ENCODE measurements at places on chromosomes 1 and 21. TPM values are rescaled to one million over a fixed set of nuclear protein-coding genes. Genes with fewer than 3 reads are reported as not detected.
A peak's percentile ranks its signal among the peaks of the same experiment; 100 is the strongest.

DISC1 gene
- 1.7 TPM for polyA plus RNA-seq

PLCH2 gene
- polyA plus RNA-seq, result 0.08 TPM

CSF3R gene
- polyA plus RNA-seq, result not detected

LMOD1 gene
- 2.7 TPM for polyA plus RNA-seq

TDRD10 gene
- polyA plus RNA-seq, result not detected

NBPF11 gene
- polyA plus RNA-seq, result 7.3 TPM

GRCh38 chr1:39892601-39893595, 8.8 kb downstream of the MYCL start:
- no peak for DNase-seq

DNA sequence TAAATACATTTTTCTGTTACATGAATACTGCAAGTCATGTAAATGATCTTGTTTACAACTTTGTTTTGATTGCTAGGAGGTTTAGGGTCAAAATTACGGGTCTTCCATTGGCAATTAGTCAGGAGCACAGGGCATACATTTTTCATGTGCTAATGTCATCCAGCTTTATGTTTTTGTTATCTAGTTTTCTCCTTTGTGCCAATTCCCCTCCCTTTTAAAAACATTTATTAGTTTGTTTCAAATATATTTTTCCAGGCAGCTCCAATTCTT, 280.9 kb downstream of the GRIK1 start:
- DNase-seq, result no peak

GRCh38 chr1:177732178-177732577, 237.7 kb downstream of the SEC16B start:
- no peak for DNase-seq

GRCh38 chr1:41847733-41848132, 71.0 kb downstream of the HIVEP3 start:
- no peak for DNase-seq

DNA sequence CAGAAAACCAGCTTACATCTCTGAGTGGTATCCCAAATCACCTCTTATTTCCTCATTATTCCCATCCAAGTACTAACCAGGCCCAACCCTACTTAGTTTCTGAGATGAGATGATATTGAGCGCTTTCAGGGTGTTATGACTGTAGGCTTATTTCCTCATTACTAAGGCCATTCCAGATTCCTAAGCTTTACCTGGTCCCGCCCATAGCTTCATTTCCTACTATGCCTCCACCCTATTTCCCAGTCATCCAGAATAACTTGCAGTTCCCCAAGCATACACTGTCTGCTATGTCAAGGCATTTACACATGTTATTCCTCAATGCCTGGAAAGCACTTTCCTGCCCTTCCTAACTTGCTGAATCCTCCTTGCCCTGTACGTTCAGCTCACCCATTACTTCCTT, 79.3 kb upstream of the SPAG17 start:
- no peak for DNase-seq

DNA sequence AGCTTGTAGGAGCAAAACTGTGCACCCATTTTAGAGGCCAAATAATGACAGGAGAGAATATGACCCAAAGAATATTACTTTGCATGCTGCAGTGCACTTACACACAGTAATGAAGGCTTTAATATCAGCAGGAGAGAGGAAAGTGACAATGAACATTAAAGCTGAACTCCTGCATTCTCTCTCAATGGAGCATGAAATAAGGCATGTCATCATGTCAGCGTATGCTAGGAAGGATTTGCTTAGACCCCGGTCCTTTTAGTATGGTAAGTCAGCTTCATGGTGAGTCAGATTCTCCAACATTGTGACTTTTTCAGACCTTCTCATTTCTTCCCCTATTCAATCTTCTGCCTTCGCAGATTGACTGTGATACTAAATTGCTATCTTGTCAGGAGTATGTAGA, 210.7 kb upstream of the TMPRSS15 start:
- DNase-seq, result no peak

DNA sequence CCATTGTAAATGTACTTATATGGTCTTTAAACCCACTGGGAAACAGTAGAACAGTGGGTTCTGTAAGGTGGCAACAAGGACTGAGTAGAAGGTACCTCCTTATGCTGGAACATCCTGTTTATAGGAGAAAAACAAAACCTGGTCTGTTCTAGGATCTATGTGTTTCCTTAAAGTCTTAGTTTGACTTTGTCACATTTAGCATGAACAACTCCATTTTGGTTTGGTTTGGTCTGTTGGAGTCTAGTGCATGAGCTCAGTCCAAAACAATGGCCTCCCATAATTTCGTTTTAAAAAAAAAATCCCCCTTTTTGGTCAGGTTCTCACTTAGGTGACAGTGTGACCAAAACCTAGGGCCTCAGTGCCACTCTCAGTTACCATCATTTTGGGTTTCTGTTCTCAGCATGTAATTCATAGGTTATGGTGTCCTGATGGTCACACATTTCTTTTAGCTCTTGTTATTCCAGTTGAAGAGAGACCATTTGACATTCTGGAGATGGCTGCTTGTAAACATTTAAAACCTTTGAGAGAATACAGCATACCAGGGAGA, 66.4 kb upstream of the IL12RB2 start:
- DNase-seq, result no peak

- no peak for DNase-seq
Observed at GRCh38 chr1:202915146-202915545, 11.9 kb downstream of the KLHL12 start.

GRCh38 chr1:41698916-41699860, 214.7 kb upstream of the EDN2 start:
- no peak for DNase-seq

DNA sequence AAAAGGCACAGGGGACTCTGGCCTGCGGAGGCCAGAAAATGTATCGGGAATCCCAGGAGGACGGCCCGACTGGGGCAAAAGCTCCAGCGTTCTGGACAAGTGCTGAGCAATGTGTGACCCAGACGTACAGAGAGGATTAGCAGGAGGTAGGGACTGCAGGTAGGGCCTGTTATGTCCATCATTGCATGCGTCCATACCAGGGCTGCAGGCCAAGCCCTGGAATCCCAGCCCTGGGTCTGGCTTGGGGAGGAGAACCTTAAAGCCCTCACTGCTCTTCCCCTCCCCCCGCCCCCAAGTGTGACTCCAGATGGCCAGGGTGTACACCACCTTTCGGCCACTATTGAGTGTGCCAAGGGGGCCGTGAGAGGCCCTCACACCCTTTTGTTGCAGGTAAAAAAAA, 2.0 kb downstream of the RNF207 start:
- DNase-seq, result peak; percentile 43

DNA sequence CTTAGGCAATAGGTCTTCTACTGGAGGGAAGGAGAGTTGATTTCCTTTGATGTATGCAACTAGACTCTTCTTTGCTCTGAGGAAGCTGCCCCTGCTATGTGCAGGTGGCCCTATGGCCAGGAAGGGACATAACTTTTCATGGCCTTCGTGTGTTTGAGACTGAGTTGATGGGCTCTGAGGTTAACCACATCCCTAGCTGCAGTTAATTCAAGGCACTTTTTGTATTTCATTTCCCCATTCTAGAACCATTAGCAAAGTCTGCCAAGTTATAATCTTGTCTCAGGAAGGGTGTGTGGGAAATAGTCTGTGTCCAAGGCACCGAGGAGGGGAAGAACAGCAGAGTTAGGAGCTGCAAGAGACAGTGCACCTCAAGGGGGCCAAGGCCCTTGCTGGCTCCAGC, 2.5 kb downstream of the FCRL4 start:
- no peak for DNase-seq

- DNase-seq, result no peak
Observed at GRCh38 chr1:230219174-230220067, 152.4 kb downstream of the GALNT2 start.

DNA sequence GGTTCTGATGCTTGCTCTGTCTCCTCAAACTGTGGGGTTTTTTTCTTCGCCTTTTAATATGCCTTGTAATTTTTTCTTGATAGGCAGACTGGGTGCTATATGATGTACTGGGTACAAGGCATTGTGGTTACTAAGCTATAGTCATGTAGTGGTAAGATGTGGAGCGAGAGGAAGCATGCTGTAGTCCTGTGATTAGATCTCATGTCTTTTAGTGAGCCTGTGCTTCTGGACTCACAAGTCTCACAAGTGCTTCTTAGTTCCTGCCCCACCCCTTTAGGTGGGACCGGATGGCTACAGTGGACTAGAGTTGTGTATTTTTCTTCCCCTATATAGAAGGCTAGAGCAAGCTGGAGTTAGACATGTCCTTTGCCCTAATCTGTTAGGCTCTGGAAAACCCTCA, 178.7 kb downstream of the DNM3 start:
- no peak for DNase-seq

GRCh38 chr21:26057477-26058170, 112.9 kb downstream of the APP start:
- no peak for DNase-seq

- no peak for DNase-seq
Observed at GRCh38 chr1:88111816-88112215, 572.3 kb upstream of the PKN2 start.

DNA sequence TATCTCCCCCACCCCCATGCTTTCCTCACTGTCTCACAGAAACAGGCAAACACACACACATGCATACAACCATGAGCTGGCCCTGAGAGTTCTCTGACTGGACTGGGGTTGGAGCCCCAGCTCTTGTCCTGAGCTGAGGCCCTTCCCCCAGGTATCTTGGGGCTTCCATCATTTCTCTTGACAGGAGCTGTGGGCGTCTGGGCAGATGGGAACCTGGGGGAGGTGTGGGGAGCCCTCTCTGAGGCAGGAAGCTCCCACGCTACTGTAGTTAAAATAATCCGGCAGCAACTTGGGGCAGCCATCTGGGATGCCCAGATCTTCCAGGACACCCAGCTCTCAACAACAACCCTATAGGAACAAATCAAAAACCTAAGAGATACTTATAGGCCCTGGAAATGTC, 2.7 kb upstream of the KIF21B start:
- DNase-seq, result no peak

- no peak for DNase-seq
Observed at GRCh38 chr1:160062230-160062532, 7.8 kb downstream of the KCNJ10 start.

DNA sequence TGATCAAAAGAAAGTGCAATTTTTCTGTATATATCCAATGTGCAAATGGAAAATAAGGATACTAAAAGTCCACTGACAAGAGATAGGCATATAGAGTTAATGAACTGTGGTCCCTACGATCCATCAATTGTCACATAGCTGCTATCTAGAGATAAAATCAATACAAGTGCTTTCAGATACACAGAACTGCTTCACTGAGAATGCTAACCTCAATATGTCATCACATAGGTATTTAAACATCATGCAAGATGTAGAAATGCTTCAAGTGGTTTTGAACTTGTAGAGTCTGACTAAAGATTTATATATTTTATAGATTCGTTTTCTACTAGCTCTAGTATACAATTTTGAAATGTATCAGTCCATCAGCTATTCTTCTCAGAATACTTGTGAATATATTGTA, 1604.7 kb downstream of the PLA2G4A start:
- no peak for DNase-seq

- DNase-seq, result no peak
Observed at GRCh38 chr1:159923203-159924024, 1.9 kb downstream of the TAGLN2 start.

GRCh38 chr21:21039624-21040170, 41.5 kb downstream of the NCAM2 start:
- no peak for DNase-seq

GRCh38 chr1:158362941-158363340, 9.2 kb downstream of the CD1E start:
- DNase-seq, result no peak

DNA sequence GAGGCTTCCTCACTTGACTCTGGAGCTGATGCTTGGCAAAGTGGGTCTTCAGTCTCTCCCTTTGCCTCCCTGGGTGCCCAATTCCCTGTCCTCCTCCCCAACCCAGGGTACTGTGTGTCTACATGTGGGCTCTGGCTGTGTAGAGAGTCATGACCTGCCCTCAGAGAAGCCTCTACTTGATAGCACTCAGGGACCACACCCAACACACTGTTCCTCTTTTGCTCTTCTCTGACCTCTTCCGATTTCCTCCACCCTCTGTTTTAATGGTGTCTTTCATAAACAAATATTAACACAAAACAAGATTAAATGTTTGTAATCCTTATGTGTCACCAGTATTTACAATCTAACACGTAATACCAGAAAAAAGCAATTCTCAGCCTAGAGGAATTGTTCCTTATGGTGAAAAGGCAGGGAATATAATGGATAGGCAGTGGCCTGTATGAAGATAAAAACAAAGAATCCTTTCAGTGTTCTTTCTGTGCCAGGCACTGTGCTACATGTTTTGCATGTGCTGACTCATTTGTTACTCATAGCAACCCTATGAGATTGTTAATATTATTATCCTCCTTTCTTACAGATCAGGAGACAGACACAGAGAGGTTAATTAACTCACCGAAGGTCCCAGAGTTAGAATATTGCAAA, 58.2 kb downstream of the HSD3B1 start:
- no peak for DNase-seq

- no peak for DNase-seq
Observed at GRCh38 chr21:21722731-21723130, 724.5 kb downstream of the NCAM2 start.

- DNase-seq, result peak; percentile 58
Observed at GRCh38 chr1:113812661-113813135, 422 bp upstream of the RSBN1 start.

- DNase-seq, result no peak
Observed at GRCh38 chr1:56977910-56978309, 12.1 kb upstream of the C8B start.

GRCh38 chr1:12067900-12068821, 5.1 kb downstream of the TNFRSF8 start:
- no peak for DNase-seq

- no peak for DNase-seq
Observed at GRCh38 chr1:184270556-184270955, 116.3 kb upstream of the C1orf21 start.

DNA sequence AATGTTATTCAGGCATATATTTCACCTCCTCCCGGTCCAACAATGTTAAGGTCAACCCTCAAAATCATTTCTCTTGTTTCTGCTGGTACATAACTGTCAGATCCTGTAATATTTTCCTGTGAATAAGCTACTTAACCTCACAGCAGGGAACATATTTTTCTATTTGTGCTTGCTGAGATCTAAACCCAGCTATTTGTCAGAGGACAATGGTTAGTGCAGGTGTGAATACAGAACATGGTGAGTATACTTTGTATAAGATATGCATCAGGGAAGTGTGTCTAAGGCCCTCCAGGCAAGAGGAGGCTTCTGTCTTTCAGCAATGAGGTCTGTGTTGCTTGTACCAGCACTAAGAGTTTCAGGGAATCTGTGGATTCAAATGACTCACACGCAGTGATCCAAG, 970.6 kb downstream of the NCAM2 start:
- DNase-seq, result no peak

Measured in SK-N-SH (cell line).